ENCODE measurements at places on chromosomes 4 and X. TPM values are rescaled to one million over a fixed set of nuclear protein-coding genes. Genes with fewer than 3 reads are reported as not detected.

DNA sequence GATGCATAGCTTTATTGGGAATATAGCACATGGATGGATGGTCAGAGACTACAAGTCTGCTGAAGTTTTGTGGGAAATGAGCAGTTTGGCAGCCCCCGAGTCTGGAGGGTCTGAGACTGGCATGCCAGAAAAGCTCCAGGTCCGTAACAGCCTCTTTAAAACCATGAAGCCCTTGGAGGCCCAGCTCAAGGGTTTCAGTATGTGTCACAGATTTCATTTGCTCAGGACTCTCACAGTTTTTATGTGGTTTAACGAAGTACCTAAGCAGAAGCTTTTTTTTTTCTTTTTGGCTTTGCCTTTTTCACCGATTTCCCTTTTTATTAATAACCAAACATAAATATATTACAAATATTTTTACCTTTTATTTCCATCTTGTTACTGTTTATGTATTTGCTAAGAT lies 30.6 kb upstream of the TMEM184C start:
- DNase-seq: no peak

- no peak for DNase-seq
These were observed 132.6 kb downstream of the IL15 start for GRCh38 chr4:141768954-141769353.

DNA sequence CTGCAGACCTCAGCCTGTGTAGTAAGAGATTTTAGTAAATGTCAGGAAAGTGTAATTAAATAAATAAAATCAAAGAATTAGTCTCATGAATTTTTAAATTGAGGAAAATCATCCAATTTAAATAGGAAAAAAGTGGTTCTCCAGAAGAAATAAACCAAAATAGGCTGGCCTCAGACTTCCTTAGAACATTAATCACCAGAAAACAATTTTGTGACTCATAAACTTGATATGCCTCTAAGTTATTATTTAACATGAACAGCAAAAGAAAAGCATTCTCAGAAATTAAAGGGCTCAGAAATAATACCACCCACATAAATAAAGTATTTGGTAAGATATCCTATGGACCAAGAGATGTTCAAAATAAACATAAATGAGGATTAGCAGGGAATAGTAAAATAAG lies 14.3 kb downstream of the FAM47B start:
- DNase-seq: no peak

GRCh38 chrX:150897421-150898320 lies 797 bp downstream of the CD99L2 start:
- peak; percentile 15 for DNase-seq

- DNase-seq: no peak
These were observed 212.7 kb upstream of the FMR1 start for GRCh38 chrX:147699061-147699460.

GRCh38 chr4:80103629-80104028 lies 30.6 kb upstream of the ANTXR2 start:
- DNase-seq: no peak

GRCh38 chrX:123773258-123773988 lies 40.6 kb upstream of the THOC2 start:
- DNase-seq: no peak

- DNase-seq: no peak
These were observed 81.7 kb downstream of the CBR4 start for GRCh38 chr4:168928346-168928745.

DNA sequence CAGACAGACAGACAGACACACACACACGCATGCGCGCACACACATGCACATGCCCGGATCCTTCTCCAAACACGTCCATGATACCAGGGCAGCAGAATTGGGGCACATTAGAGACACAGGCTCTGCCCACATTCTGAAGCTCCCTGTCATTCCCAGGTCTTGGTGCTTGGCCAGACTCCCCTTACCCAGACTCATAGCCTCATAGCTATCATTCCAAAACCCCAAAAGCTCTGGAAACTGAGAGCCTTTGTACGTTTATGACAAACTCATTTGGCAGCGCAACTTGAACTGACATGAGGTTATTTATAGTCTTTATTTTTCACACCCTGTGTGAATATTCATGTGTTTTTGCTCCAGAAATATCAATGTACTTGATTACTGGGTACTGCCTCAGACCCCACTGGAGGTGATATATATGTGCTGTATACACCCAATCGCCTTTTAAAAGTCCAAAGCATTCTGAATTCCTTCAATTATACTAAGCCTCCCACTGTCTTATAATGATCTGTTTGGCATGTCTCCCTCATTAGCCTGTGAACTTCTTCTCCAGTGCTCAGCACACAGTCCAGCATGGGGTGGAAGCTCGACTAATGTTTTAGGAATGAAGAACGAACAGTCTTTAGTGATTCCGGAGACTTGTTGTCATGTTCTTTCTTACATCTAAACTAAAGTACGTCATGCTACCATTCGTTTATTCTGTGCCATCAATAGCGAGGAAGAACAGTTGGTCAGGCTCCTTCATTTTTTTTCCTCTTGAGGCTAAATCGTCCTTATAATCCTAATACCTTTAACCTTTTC lies 45.0 kb downstream of the RTL9 start:
- DNase-seq: no peak

DNA sequence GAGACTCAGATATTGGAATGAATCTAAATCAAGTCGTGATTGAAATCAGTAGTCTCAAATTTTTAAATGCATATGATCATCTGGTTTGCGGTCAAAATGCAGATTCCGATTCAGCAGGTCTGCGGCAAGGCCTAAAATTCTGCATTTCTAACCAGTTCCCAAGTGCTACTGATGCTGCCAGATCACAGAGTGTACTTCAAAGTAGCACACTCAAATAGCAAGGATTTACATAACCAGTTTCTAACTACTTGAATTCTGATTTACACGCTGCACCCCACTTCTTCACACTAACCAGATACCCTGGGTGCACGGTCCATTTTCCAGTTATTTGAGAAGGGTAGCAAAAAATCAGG lies 752 bp downstream of the MBTPS2 start:
- DNase-seq: no peak

DNA sequence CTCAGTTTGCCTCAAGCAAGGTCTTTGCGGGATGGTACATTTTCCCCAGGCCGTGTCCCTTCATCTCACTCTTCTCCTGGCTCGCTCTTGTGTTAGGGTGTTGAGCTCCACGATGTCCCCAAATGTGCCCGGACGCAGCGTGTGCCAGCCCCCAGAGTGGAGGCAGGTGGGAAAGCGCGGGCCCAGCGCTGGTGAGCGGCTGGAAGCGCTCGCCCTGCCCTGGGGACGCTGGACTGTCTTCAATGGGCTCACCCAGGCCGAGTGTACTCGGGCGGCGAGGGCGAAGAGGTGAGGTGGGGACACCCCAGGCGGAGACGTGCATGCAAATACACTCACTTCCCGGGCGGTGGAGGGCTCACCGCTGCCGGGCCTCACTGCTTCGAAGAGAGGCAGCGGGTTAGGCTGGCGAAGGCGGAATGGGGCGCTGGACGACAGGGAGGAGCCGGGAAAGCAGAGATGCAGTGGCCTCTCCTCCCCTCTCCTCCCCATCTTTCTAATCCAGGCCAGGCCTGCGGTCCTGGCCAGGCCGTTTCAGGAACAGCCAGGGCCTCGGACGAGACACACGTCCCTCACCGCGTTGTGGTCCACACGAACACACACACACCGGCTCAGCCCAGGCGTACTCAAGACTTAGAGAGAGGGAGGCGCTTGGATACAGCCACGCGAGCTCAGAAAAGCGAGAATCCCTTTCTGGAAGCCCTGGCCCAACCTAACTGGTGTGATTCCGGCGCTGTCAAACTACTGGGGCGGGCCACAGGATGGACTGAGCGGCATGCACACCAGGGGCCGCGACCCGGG lies 2.2 kb downstream of the NKX6-1 start:
- DNase-seq: no peak

DNA sequence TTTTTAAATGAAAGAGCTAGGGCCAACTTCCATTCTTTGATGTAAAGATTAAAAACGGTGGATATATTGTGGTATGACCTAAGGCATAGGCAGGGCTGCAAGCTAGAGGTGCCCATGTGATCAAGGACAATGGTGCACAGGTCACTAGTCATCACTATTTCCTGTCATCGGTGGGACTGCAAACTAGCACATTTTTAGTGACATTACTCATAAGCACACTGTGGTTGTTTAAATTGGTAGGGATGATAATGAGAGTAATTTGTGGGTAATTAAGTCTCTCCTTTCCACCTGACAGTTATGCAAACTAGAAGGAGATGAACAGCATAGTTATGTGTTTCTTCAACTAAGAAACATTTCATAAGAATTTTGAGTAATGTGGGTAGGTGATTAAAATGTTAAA lies 85.4 kb downstream of the GPRIN3 start:
- no peak for DNase-seq

- peak; percentile 60 for DNase-seq
These were observed 133.9 kb downstream of the CORIN start for GRCh38 chr4:47703956-47704355.

GRCh38 chrX:23271026-23271425 lies 63.6 kb upstream of the PTCHD1 start:
- no peak for DNase-seq

ZMAT1 gene
- 43.6 TPM for polyA plus RNA-seq

NRK gene
- polyA plus RNA-seq: 13.2 TPM

NDP gene
- 4.0 TPM for polyA plus RNA-seq

GAB1 gene
- 37.3 TPM for polyA plus RNA-seq

All from left renal cortex interstitium (tissue), 4 donors.